ENCODE measurements at places on chromosomes 4 and X.

GRCh38 chr4:56050625-56051024 is 101.9 kb downstream of the CEP135 start:
- no peak for DNase-seq

DNA sequence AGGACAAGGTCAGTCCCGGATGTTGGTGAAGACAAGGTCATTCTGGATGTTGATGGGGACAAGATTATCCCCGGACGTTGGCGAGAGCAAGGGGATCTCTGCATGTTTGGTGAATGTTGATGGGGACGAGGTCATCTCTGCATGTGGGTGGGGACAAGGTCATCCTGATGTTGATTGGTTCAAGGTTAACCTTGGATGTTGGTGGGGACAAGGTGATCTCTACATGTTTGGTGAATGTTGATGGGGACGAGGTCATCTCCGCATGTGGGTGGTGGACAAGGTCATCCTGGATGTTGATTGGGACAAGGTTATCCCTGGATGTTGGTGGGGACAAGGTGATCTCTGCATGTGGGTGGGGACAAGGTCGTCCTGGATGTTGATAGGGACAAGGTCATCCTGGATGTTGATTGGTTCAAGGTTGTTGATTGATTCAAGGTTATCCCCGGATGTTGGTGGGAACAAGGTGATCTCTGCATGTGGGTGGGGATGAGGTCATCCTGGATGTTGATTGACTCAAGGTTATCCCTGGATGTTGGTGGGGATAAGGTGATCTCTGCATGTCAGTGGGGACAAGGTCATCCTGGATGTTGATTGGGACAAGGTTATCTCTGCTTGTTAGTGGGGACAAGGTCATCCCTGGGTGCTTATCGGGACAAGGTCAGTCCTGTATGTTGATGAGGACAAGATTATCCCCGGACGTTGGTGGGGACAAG is 28.8 kb upstream of the PLCXD1 start:
- DNase-seq = no peak

GRCh38 chr4:160831165-160831922 is 1332.5 kb downstream of the FSTL5 start:
- no peak for DNase-seq

- no peak for DNase-seq
These were observed 12.7 kb upstream of the MCUB start for GRCh38 chr4:109547394-109547793.

DNA sequence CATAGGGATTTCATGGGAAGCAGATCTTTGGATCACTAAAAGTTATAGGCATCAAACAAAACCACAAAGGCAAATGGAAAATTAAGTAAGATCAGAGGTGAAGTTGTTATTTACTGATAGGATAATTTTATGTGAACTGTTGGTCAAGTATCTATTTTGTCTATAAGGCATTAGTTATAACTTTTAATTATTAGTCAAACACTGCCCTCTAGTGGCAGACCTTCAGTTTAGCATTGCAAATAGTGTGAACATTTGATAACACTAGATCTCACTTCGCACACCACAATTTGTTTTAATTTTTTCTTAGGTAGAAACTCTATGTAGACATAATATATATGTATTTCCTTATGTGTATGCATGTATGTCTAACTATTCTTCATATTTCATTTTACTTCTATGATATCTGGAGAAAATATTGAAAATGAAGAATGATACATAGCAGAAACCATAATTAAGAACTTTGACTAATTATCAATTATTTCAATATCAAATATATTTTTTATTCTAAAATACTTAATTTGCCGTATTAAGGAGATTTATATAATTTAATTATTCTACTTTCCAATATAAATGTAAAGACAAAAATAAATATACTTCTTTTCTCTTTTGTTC is 214.5 kb upstream of the TACR3 start:
- DNase-seq = no peak

GRCh38 chr4:160141206-160141605 is 1038.3 kb downstream of the RAPGEF2 start:
- no peak for DNase-seq

GRCh38 chrX:16705370-16705769 is 7.1 kb downstream of the CTPS2 start:
- DNase-seq = no peak

DNA sequence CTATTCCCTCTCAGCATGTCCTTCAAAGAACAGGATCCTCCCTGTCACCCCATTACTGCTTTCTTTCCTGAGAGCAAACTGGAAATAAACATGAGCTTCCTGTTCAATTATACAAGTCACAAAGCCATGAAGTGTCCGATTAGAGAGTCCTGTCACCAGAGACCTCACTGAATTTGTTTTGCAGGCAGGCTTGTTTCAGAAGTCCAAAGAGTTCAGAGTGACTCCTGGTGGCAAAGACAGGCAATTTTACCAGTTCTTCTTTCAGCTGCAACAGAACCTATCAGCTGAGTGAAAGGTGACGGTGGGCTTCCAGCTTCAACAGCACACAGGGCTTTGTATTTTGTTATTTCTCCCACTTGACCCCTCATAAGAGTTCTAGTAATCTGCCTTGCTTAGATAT is 6.4 kb downstream of the ELK1 start:
- no peak for DNase-seq

- DNase-seq = no peak
These were observed 8.8 kb upstream of the CDK16 start for GRCh38 chrX:47209508-47210238.

GRCh38 chr4:29559286-29559685 is 1160.9 kb upstream of the PCDH7 start:
- DNase-seq = no peak

- DNase-seq = peak; percentile 52
These were observed 317.2 kb downstream of the TENM3 start for GRCh38 chr4:182560358-182560757.

- no peak for DNase-seq
These were observed 111.3 kb downstream of the AFF1 start for GRCh38 chr4:87046121-87046551.

GRCh38 chr4:7565483-7565882 is 130.8 kb upstream of the PSAPL1 start:
- DNase-seq = no peak

DNA sequence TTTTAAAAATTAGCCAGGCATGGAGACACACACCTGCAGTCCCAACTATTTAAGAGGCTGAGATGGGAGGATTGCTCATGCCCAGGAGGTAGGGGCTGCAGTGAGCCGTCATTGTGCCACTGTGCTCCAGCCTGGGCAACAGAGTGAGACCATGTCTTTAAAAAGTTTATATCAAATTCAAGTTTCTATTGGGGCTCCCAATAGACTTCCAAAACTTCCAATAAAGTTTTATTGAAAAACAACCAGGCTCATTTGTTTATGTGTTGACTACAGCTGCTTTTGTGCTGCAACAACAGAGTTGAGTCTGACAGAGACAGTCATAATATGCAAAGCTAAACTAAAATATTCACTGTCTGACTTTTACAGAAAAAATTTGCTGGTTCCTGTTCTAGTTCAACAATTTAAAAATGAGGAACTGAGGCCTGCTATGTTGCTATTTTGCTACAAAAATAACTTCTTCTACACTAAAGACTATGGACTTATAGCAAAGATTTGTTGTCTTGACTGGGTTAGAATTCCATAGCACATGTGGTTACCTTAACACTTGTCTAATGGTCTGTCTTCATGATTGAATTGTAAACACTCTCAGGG is 63.3 kb upstream of the RELL1 start:
- DNase-seq = no peak

DNA sequence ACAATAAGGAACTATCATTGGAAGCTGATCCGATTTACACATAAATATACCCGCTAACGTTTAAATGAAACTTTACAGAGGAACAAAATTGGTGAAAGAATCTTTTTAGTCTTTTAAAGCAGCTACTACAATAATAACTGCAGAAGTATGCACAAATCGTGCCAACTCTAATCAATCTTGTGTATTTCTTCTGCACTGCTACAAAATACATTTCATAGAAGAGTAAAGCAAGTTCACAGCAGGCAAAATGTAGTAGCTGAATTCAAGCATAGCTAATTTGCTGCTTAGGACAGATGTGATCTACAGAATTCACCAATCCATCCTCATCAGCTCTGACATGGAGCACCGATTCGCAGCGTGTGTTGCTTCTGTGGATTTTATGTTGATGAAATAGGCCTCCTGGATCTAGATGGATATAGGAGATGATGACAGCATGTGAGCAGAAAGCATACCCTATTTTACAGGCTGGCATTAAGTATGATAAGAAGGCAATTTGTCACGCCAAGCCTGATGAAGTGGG is 367.3 kb upstream of the FGF13 start:
- DNase-seq = no peak

DNA sequence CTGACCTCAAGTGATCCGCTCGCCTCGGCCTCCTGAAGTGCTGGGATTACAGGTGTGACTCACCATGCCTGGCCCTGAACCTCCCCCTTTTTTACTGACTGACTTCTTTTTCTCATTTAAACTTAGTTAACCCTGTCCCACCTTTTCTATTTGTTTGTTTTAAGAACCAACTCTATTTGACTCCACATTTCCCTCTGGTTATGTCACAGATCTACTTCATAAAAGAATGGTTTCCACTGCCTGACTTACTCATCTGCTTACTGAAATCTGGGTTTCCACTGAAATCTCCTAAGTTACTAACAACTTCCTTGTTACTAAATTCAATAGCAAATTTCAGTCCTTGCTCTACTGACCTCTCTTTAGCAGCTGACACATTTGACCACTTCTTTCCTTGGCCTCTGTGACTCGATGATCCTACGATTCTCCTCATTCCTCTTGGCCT is 28.0 kb upstream of the NSUN7 start:
- DNase-seq = no peak

GRCh38 chr4:10582059-10582686 is 102.4 kb downstream of the CLNK start:
- peak; percentile 30 for DNase-seq

Data from NCI-H187 treated with DMSO at 0.1 percent for 48 hours (cell line).